Thyroid gland (tissue), 4 donors: ENCODE measurements at places on chromosomes 5 and 9.

GRCh38 chr9:117929868-117930267, 225.7 kb downstream of the TLR4 start:
- no peak for DNase-seq

- no peak for DNase-seq
These were observed 8.4 kb downstream of the SLC2A6 start for GRCh38 chr9:133470427-133470924.

DNA sequence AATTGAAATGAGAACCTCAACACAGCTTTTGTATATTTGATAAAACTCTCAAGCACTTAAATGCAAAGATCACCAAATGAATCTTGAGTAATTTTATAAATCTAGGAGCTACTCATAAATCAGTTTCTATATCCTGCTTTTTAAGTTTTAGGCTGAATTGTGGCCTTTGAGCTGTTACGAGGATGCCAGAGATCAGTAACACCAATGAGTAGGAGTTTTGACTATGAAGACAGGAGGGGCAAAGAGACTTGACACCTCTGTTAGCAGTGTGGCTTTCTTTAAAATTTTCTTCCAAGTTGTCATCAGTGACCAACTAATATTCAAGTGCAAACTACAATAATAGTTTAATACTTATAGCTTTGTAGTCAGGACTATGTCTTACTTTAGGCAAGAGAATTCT, 12.6 kb downstream of the PPIP5K2 start:
- DNase-seq = no peak

DNA sequence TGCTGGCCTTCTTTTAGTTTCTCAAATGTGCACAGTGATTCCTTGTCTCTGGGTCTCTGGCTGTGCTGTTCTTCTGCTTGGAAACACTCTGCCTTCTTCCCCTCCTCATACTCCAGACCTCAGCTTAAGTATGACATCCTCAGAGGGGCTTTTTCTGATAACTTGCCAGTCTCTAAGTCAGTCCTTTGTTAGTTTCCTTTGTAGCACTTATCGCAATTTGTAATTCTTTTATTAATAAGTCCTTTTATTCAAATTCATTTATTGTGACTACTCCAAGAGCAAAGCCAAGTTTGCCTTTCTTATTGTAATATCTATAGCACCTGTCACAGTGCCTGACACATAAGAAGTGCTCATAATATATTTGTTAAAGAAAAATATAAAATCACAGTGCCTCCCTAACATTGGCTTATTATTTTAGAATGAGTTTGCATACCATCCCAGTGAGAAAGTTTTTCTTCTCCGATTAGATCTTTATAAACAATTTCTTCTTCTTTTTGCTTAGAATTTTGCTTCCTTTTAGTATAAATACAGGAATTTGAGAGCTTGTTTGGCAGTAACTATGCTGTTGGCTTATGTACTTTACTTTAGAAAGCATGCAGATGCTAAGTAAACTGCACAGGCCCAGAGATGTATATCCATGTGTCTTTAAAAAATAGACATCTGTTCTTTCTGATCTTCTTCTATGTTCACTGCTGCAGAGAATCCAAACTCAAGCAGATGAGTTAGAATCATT, 198.0 kb downstream of the GAS1 start:
- no peak for DNase-seq

DNA sequence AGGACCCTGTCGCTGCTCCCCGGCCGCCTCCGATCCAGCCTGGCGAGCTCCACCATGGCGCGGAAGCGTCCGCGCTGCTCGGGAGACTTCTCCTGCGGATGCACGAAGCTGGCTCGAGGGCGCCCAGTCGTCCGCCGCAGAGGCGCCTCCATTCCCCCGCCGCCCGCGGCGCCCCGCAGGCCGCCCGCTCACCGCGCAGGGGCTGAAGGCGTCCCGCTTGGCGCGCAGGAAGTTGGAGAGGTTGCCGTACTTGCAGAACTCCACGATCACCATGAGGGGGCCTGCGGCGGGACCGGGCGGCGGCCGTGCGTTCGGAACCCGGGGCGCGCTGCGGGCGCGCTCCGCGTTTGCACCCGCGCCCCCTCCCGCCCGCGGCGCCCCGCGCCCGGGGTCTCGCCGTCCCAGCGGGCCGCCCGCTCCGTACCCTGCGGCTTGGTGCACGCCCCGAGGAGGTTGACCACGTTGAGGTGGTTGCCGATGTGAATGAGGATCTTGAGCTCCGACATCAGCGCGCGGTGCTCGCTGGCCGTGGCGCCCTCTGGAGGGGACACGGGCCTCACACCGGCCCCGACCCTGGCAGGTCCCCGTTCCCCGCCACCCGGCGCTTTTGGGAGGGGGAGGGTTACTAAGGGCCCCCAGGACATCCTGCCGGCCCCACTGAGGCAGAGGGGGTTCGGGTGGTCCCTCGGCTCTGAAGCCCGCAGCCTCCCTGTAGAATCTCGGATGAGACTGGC, 27.7 kb upstream of the SCGB3A1 start:
- peak; percentile 27 for DNase-seq

- no peak for DNase-seq
These were observed 50.3 kb upstream of the TGFBR1 start for GRCh38 chr9:99054581-99054980.

DNA sequence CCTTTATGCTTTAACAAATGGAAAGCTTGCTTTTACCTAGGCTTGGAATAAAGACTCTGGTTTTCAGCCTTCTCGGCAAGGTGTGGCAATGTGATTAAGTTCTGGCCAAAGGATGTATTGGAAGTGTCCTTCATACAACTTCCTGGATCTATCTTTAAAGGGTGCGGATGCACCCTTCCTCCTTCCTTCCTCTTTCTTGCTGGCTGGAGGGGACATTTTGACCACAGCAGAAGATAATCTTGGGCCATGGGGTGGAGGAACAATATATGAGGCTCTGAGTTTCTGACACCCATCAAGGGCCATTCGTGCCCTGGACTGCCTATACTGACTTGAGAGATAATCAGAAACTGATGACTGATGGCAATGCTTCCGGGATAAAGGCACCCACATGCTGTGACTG, 145.7 kb downstream of the ACER2 start:
- DNase-seq = no peak

DNA sequence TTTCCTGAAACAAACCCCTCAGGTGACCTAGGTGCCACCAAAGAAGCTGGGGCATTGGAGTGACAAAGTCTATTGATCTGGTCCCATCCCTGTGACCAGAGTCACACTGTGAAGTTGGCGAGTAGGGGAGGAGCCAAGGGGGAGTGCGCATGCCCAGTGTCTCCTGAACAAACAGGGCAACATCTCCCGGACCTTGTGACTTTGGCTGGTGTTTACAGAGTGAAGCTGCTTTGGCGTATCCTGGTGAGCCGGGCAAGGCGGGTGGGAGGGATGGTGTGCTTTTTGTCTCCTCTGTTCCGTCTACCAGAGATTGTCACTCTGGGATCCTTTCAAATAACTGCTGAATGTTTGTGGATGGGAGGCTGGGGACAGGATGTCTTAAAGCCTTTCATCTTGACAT, 204.5 kb downstream of the HSPA4 start:
- DNase-seq = no peak

GRCh38 chr5:93371893-93372292, 209.1 kb downstream of the NR2F1-AS1 start:
- DNase-seq = no peak

DNA sequence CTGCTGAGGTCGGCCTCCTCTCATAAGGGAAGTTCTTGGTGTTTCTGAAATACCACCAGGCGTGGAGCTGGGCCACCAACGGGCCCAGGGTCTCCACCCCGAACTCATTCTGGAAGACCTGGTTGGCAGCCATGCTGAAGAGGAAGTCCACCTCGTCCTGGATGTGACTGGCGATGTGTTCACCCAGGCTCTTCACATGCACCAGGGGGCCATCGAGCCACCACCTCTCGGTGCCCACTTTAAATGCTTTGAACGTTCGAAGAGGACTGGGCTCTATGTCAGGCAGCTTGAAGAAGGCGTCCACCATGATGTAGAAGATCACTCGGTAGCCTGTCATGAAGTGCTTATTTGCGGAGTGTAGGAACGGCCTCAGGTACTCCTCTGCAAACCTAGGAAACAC, 15.1 kb downstream of the GLT6D1 start:
- no peak for DNase-seq

GRCh38 chr5:44885903-44886302, 77.2 kb downstream of the MRPS30 start:
- no peak for DNase-seq

GRCh38 chr5:5037674-5038073, 102.5 kb upstream of the ADAMTS16 start:
- DNase-seq = no peak

DNA sequence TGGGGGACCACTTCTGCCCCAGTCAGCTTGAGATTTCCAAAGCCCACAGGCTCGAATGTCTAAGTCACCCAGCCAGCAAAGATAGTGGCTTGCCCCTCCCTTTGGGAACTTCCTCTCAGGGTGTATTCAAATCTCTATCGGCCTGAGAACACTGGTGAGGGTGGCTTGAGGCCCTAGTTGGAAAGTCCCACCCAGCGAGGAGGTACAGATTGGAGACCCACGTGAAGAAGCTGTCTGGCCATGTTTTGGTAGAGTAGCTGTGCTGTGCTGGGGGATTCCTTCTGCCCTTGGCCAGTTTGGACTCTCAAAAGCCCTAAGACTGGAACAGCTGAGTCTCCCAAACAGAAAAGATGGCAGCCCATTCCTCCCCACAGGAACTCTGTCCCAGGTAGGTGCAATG, 172.7 kb upstream of the RIOK2 start:
- DNase-seq = no peak

DNA sequence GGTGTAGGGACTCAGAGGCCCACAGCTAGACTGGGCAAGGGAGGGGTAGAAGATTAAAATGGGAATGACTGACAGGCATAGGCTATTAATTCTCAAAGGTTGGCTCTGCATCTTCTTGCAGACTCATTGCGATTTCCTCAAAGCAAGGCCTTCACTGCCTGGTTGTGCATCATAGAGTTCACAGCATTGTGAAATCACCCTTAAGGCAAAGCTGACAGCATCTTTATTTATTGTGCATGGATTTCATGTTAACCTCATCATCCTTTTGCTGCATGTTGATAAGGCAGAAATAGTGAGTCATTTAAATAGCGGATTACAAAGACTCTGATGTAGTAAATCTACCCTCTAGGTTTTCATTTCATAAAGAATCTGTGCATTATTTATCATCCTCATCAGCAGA, 13.6 kb upstream of the PALM2AKAP2 start:
- no peak for DNase-seq

DNA sequence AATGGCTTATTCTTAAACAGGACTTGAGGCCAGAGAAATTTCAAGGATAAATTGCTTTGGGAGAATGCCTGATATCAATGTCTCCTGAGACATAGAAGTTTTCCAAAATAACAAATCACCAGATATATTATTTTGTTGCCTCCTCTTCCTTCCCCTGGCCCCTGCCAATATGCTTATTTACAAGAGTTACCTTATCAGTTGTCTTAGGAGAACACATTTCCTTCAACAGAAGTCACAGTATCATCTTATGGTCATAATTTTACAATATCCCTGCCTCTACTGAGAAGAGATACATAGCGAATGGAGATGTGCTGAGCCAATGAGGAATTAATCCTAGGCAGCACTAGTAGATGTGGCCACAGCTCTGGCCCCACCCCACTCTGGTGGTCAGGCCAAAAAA, 43.1 kb downstream of the TMEM252 start:
- no peak for DNase-seq

DNA sequence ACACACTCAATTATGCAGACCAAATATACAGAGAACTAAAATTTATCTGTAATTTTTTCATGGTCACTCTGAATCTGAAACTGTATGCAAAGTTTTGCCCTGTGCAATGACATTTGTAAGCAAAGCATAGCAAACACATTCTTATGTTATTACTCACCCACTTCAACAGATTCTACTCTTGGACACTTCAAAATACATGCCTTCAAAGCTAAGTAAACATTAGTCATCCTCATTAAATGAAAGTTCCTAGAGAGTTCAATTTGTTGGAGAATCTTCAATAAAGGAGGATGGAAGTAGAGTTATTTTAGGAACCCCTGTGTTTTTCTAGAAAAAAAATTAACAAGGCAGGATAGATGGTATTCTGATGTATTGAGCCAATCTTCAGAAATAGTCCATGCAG, 639.7 kb upstream of the C9orf72 start:
- DNase-seq = no peak

- DNase-seq = no peak
These were observed 251.3 kb downstream of the GAS1 start for GRCh38 chr9:86695910-86696424.

DNA sequence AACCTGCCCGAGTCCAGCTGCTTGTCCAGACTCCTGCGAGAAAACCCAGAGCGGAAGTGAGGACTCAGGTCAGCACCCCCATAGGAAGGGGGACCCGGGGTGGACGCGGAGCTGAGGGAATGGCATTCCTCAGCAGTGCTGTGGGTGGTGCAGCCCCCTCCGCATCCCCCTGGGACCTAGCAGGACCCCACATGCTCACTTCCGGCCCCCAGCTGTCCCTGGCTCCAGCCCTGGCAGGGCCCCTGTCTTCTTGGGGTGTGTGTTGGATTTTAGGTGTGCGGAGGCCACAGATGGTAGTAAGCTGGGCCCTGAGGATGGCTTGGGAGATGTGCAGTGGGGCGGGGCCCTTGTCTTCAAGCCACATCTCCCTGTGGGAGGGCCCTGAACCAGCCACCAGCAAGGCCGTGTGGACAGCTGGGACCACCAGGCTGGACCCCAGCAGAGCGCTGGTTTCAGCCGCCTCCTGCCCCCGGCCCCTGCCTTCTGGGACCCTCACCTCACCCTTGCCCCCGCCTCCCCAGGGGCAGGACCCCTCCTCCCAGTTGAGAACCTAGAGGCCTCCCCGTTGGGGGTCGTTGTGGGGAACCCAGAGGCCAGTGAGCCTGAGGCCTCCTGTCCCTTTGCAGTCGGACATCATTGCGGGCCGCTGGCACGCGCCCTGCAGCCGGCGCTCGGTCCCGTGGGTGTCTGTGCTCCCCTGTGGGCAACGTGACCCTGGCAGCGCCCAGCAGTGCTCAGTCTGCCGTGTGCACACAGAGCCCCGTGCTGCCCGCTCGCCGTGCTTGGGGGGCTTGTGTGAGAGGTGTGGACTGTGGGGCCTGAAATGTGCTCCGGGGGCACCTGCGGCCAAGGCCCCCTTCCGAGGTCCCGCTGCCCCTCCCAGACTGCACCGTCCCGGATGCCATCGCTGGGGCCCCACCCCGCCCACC, 10.8 kb upstream of the SLC9A3 start:
- DNase-seq = no peak
